ENCODE measurements at places on chromosomes 11 and 22.
A peak's percentile ranks its signal among the peaks of the same experiment; 100 is the strongest.

- DNase-seq, result no peak
Measured at GRCh38 chr11:126680131-126680530, 320.4 kb downstream of the KIRREL3 start.

DNA sequence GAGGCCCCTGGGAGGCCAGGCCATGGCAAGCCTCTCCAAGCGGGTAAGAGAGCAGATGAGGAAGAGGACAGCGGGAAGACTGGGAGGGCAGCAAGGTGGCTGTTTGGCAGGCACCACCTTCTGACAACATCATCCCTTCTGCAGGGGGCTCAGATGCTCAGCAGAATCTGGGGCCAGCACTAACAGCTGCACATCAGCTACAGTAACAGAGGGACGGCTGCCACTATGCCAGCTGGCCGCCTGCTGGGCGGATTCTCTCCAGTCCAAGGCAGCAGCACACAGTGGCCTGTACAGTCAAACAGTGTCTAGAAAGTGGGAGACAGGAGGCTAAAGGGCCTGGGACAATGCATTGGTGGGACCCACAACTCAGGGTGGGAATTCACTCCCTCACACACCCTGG, 10.7 kb upstream of the TXN2 start:
- DNase-seq, result no peak

DNA sequence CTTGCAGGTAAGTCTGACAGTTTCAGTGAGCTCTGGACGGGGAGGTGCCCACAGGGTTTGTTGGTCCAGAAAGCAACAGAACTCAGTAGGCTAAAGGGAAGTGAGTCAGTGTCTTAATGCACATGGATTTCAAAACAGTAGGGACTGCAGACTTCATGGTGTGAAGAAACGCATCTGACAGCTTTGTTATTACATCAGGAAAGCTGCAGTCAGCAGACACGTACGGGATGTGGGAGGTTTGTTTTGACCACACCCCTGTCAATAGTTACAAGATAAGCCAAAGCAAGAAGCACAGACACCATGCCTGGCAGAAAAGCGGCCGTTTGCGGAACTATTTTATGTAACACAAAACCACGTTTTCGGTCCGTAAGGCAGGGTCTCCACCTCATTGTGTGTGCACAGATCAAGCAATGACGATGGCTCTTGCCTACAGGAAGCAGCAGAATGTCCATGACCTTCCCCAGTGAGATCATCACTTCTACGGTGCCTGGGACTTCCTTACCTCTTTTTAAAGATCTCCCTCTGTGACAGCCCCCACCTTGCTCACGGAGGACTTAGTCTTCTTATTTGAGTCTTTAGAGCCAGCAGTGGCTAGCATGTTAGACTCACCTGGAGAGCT, 58.2 kb upstream of the FTH1 start:
- DNase-seq, result peak; percentile 36

- DNase-seq, result no peak
Measured at GRCh38 chr11:126560221-126560620, 204.7 kb downstream of the ST3GAL4 start.

Measured in stimulated activated CD8-positive, alpha-beta memory T cell treated with anti-CD3 and anti-CD28 coated beads, Interleukin-4, amount 100 ng/mL, for 1 hour (primary cell).